ENCODE measurements at places on chromosomes 7 and 10. TPM values are rescaled to one million over a fixed set of nuclear protein-coding genes. Genes with fewer than 3 reads are reported as not detected.

DNA sequence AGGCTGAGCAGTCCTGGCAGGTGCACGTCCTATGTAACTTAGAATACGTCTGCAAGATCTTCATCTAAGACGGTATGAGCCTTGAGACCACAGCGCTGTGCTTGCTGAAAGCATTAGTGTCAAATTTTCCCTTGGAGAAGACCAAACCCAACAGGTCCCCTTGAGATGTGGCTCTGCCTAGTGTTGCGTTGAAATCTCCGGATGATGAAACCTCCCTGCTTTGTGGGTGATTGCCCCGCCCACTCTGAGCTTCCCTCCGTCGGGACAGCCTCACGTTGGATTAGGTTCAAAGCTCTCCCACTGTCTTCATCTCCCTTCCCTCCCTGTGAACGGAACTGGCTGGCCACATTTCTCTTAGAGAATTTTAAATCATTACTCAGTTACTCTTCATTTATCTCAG lies 102.0 kb downstream of the ADARB2 start:
- H3K27ac ChIP-seq: no peak overlapping the region
- no peak for DNase-seq
- no peak overlapping the region for H3K4me3 ChIP-seq
- no peaks in the 10 kb centered on the region for H3K4me1 ChIP-seq
- H3K36me3 ChIP-seq: no peaks in the 10 kb centered on the region
- H3K27me3 ChIP-seq: no peaks in the 10 kb centered on the region

Gene RNF133
- not detected for total RNA-seq

GRCh38 chr10:85187047-85187446 lies 858.7 kb downstream of the CCSER2 start:
- no peaks in the 10 kb centered on the region for H3K4me1 ChIP-seq
- H3K36me3 ChIP-seq: no peaks in the 10 kb centered on the region

DNA sequence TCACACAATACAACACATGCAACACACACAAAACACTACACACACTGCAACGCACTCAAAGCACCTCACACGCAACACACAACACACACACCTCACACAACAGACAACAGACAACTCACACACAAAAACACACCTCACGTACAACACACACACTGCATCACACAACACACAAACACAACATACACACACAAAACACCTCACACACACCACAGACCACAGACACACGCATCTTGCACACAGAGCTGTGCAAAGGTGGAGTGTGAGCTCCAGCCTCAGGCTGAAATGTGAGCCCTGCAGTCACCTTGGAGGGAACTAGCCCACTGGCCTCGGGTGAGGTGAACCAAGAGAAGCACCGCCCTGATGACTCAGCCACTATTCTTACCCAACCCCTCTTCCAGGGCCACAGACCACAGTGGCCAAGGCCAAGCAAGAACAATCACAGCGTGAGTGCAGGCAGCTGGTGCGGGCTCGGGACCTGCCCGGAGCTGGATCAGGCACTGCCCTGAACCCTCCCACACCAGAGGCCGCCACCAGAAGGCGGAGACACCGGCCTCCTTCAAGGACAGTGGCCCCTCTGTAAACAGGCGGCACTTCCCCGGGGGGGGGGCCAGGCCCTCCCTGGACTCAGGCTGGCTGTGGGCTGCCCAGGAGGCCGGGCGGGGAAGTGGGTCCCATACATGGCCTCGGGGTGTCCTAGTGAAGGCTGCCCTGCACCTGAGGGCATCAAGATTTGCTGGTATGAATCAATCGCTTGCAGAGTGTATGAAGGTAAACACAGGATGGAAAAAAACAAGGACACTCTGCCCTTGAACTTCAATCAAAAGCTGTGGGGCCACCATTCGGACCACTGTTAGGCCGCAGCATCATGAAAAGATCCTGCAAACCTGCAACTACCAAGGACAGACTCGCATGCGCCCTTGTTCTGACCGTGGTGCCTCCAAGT lies 106.7 kb downstream of the TNS3 start:
- peak; percentile 95 for DNase-seq
- no peaks in the 10 kb centered on the region for H3K36me3 ChIP-seq
- peaks cover 2% of the 10 kb centered on the region for H3K4me1 ChIP-seq
- peak overlapping the region; percentile 59 for H3K27ac ChIP-seq
- H3K27me3 ChIP-seq: no peaks in the 10 kb centered on the region
- no peak overlapping the region for H3K4me3 ChIP-seq

DNA sequence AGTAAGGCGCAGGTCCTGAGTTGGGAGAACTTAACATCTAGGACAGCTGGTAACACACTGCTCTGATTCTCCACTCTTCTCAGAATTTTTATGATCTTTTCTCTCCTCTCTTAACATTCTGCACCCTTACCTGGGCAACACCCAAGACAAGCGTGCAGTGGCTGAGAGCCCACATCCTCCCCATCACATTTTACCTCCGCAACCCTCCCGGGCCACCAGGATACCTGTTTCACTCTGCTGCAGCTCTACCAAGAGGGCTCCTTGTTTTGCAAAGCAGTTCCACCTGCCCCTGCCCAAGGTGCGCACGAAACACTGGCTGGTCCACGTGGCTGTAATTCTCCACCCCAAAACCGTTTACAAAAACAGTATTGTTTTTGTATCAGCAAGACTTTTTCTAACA lies 81.5 kb downstream of the ITIH5 start:
- H3K36me3 ChIP-seq: no peaks in the 10 kb centered on the region
- no peak for DNase-seq
- H3K4me3 ChIP-seq: no peak overlapping the region
- no peak overlapping the region for H3K27ac ChIP-seq

GRCh38 chr7:74027683-74028320 lies at the start of gene ELN:
Gene ELN, plus strand, starts transcription at chr7:74028173. Its CDS starts 15 bp downstream, at chr7:74028188.
- peak within 1 kb of the TSS; percentile 83 for H3K4me3 ChIP-seq
- peak within 1 kb of the TSS; percentile 93 for H3K27ac ChIP-seq
- H3K4me1 ChIP-seq: peaks cover 55% of the 10 kb centered on the region
- H3K27me3 ChIP-seq: no peaks in the 10 kb centered on the region
- H3K36me3 ChIP-seq: peaks cover 9% of the 10 kb centered on the region

DNA sequence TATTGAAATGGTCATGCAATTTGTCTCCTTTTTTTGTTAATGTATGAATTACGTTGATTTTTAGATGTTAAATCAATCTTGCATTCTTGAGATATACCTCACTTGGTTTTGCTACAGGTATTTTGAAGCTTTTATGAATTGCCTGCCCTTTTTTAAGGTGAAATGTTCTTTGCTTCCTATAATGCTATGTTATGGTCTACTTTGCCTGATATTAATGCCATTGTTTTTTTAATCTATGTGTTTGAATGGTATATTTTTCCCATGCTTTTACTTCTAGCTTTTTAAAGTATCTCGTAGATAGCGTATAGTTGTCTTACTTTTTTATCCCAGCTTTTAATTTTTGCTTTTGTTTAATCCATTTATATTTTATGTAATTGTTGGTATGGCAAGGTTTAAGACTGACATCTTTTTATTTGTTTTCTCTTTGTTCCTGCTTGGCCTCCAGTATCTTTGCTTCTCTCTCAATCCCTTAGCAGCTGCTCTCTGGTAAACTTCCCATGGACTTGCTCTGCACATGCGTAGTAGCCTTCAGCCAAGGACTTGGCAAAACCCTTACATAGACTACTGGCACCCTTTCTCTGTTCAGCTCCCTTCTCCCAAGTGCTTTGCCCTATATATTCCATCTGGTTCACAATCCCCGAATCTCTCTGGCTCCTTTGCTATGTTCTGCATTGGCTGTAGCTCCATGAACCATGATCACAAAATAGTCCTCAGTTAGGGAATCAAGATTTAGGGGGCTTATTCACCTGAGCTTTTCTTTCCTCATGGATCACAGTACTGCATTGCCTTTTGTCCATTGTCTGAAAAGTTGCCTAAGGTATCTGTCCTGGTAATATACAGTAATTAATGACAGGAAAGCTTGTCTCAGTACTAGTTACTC lies 8.4 kb downstream of the TRIM24 start:
- H3K4me3 ChIP-seq: no peak overlapping the region
- no peaks in the 10 kb centered on the region for H3K4me1 ChIP-seq
- no peaks in the 10 kb centered on the region for H3K36me3 ChIP-seq
- no peak overlapping the region for H3K27ac ChIP-seq

- no peaks in the 10 kb centered on the region for H3K27me3 ChIP-seq
- no peak overlapping the region for H3K4me3 ChIP-seq
- H3K27ac ChIP-seq: no peak overlapping the region
Measured at GRCh38 chr10:122159141-122159970, 111.7 kb upstream of the BTBD16 start.

DNA sequence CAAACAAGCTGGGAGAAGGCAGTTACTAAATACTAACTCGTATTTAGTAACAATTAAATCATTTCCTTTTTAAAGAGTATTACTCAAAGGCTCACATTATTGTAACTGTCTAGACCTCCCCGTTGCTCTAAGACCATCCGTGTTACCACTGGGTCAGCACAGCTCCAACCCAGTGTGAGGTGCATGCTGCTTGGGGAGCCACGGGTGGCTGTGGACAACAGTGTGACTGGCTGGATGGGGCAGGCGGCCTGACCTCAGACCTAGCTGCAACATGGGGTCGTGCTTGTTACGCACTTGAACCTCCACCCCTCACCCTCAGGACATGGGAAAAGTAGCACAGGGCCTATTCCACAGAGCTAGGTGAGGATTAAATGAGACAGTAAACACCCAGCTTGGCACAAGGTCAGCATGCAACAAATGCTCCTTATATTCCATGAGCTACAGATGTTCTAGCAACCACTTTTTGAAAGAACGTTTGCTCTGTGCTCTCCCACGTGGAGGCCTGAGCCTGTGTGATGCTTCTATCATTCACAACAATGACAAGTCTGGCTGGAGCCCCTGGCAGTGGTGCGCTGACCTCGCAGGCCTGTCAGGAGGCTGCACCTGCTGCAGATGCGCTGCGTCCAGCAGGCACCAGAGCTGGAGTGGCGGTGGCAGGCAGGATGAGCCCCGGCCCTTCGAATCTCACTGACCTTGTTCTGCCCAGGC lies 135.7 kb downstream of the PKD1L1 start:
- H3K4me1 ChIP-seq: peaks cover 5% of the 10 kb centered on the region
- no peak overlapping the region for H3K27ac ChIP-seq
- H3K27me3 ChIP-seq: no peaks in the 10 kb centered on the region
- H3K36me3 ChIP-seq: no peaks in the 10 kb centered on the region

Gene POLD2
- total RNA-seq: 97.0 TPM

GRCh38 chr7:36986948-36987724 lies 262.8 kb upstream of the AOAH start:
- no peak overlapping the region for H3K4me3 ChIP-seq
- peak; percentile 23 for DNase-seq
- no peaks in the 10 kb centered on the region for H3K36me3 ChIP-seq
- no peak overlapping the region for H3K27ac ChIP-seq
- H3K4me1 ChIP-seq: no peaks in the 10 kb centered on the region

DNA sequence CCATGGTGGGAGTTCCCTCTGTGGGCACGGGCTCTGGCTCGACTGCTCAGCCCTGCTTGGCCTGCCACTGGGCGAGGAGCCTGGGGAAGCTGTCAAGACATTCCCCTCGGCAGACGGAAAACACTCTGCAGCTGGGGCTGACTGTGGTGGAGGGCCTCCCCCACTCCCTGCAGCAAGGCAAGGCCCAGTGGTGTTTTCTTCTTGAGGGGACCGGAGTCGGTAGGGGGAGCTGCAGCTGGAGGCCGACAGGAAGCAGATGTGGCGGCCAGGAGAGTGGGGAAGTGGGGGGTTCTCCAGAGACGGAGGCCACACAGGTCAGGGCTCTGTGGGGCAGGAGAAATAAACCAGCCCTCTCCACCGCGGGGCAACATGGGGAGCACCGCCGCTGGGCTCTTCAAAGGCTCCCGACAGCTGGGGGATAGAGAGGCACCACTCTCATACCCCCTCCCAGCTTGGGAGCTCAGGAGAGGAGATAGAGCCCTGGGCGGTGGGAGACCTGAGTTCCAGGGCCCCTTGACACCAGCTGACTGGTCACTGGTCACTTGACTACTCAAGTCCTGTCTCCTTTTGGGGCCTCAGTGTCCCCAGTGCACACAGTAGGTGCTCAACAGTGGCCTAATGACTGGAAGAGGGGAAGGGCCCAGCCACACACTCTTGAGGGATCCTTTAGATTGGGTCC lies 43.4 kb downstream of the PPIF start:
- peaks cover 46% of the 10 kb centered on the region for H3K36me3 ChIP-seq
- DNase-seq: peak; percentile 4
- no peaks in the 10 kb centered on the region for H3K4me1 ChIP-seq

DNA sequence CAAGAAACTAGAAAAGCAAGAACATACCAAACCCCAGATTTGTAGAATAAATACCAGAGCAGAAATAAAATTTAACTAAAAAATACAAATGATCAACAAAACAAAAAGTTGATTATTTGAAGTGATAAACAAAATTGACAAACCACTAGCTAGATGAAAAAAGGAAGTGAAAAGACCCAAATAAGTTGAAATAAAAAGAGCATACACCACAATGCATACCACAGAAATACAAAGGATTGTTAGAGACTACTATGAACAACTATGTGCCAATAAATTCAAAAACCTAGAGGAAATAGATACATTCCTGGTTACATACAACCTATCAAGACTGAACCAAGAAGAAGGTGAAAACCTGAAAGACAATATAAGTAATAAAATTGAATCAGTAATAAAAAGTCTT lies 333.4 kb downstream of the SH2D4B start:
- DNase-seq: no peak
- no peak overlapping the region for H3K4me3 ChIP-seq
- no peaks in the 10 kb centered on the region for H3K4me1 ChIP-seq

GRCh38 chr7:83684928-83685327 lies 36.0 kb upstream of the SEMA3E start:
- H3K36me3 ChIP-seq: no peaks in the 10 kb centered on the region
- no peak for DNase-seq
- no peak overlapping the region for H3K27ac ChIP-seq
- no peaks in the 10 kb centered on the region for H3K27me3 ChIP-seq
- no peak overlapping the region for H3K4me3 ChIP-seq
